ENCODE measurements at places on chromosomes 5 and 9.

- no peak for ATAC-seq
Measured at GRCh38 chr9:132983491-132984201, 5.2 kb downstream of the GFI1B start.

DNA sequence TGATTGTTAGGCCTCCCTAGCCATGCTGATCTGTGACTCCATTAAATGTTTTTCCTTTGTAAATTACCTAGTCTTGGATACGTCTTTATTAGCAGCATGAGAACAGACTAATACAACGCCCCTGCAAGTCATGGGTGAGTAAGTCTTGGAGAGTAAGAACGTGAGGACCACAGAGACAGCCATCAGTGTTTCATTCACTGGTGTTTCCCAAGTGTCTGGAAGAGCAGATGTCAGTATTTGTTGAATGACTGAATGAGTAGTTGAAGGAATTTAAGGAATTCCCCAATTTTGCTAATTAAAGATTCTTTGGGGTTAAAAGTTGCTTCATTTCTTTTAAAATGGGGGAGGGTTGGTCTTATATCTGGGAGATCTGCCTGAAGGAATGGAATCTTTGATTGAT, 178.8 kb downstream of the TRIO start:
- no peak for ATAC-seq

DNA sequence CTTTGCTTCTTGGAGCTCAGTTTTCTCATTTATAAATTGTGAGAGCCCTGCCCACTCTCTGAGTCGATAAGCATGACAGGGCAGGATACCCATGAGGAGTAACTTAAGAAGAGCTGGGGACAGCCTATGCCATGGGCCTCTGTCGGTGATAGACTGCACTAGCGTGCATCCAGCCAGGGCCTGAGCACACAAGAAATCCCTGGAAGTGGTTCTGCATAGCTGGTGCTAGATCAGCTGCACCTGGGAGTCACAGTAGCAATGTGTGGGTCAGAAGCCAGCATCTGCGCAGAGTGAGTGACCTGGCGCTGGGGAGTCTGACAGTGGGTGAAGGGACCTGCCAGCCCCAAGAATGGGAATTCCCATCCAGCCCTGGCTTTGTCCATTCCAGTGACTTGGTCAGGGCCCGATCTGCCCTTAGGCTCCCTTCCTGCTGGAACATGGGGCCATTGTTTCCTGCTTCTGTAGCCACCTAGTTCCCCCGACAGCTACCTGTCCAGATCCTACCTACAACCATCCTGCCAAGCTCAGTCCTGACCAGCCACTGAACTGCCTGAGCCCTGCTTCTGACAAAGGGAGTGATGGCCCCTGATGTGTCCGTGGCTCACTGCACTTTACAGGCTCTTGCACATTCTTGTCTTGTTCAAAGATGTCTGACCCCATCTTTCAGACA, 35.9 kb upstream of the NANS start:
- peak; percentile 11 for ATAC-seq

DNA sequence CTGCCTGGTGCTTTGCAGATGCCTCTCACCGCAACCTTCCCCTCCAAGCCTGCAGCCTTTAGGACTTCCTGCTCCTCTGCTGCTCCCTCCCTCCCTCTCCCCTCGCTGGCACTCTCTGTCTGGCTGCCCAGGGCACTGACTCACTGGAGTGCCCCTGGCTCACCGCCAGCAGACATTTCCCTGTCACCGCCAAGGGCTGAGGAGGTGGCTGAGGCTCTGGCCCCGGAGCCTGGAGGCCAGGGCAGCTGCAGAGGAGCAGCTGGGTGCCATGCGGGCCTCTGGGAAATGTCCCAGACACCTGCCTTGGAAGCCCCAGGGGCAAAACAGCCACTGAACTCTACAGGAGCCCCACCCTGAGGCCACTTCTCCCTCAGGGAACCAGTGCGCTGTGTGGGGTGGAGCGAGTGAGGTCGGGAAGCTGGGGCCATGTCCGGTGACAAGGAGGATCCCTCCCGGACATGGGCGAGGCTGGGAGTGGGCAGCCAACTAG, 53.4 kb downstream of the TENT4A start:
- peak; percentile 94 for ATAC-seq

DNA sequence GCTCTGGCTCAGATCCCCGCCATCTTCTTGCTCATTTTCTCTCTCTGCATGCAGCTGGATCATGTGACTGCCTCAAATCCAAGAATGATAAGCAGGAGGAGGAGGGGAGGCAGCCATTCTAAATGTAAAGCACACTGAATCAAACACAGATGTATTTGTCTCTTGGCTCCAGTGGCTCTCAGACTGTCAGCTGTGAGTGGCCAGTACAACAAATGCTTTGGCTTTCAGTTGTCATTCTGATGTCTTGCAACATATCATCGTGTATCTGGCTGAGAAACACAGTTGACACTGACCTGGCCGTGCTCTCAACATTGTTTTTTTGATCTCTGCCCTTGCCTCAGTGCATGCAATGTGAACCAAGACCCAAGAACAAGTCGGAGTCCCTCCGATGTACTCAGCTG, 233.1 kb downstream of the ADAMTSL1 start:
- peak; percentile 41 for ATAC-seq

DNA sequence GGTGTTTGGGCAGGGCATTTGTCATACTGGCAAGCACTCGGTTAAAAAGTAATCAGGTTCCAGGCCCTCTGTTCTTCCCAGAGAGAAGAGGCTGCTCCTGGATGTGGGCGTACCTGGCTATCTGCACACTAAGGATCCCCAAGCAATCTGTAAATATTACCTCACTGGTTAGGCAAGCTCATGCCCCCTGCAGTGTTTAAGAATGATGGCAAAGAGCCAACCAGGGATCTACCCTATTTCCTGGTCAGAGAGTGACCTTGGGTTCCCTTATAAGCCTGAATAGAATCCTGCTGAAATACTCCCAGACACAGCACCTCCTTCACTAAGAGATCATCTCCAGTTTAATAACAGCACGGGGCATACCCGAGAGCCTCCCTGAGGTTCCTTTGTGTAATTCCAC, 181.2 kb downstream of the PIK3R1 start:
- no peak for ATAC-seq

DNA sequence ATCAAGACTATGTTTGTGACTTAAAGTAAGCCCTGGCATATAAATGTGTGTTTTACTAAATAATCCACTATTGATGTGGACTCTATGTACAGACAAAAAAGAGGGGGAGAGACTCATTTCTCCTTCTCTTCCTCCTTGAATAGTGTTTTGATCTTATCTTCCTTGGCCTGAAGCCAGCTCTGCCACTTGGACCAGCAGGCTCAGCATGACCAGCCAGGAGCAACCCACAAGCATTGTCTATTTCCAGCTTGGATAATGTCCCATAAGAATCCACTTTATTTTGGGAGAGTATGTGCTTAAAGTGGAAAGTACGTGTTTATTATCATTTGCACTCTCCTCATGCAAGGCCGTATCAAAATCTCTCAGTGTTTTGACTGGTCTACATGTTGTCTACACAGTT, 23.8 kb upstream of the SLC46A2 start:
- ATAC-seq, result no peak

GRCh38 chr5:13941468-13941867, 3.0 kb downstream of the DNAH5 start:
- ATAC-seq, result no peak

- peak; percentile 83 for ATAC-seq
Measured at GRCh38 chr5:54455413-54456157, at the start of gene HSPB3. Gene HSPB3 (plus strand): TSS chr5:54455699. CDS start chr5:54455790, 91 bp downstream.

DNA sequence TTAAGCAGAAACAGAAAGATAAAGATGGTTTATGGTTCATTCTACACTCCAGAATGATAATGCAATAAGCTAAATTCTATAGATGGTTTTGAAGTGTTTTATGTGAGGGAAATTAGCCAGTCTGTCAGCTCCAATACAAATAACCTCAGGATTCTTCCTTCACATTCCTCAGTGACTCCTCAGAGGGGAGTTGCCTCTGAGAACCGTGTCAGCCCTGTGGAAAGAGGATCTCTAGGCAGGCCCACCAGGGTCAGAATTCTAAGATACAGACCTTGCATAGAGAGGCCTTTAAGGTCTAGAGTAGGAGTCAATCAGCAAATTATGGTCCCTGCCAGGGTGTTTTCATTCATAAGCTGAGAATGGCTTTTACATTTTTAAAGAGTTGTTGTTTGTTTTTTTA, 26.6 kb downstream of the RUSC2 start:
- ATAC-seq, result peak; percentile 67

DNA sequence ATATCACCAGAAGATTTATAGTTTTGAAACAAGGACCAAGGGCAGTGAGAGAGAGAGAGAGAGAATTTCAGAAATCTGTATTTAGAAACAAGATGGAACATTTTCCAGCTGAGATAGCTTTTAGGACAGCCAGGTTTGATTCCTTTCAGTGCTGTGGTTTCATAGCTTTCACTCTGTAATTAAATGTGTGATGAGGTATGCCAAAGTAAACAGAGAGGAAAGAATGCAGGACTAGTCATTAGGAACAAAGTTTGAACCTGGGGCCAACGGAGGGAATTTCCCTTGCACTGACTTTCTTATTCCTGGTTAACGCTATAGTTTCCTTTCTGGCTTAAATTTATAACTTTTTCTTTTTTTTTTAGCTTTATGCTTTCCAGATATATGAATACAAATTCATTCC, 10.0 kb upstream of the CCL28 start:
- ATAC-seq, result no peak

DNA sequence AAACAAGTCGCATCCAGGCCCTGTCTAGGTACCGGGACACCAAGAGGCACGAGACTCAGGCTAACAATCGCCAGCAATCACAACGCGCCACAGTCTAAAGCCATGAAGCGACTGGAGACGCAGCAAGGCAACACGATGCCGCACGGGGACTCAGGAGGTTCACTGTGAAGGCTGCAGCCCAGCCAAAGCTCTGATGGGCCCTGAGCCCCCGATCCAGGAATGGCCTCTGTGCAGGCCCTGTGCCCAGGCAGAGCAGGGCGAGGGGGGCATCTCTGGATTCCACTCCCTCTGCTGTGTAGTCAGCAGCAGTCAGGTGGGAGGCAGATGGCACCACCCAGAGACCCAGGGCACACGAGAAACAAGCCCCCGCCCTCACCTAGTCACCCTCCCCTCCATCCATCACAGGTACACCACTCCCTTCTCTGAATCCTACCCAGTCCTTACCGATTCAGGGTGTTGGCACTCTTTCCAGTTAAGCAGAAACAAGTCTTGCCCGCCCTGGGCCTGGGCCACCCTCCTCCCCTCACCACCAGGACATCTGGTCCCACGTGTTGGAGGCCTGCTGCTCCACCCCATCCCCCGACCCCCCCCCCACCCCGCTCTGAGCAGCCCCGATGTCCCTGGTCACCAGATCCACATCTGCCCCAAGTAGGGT, 1.1 kb downstream of the RALGDS start:
- ATAC-seq, result peak; percentile 24

- no peak for ATAC-seq
Measured at GRCh38 chr9:97852001-97852398, 1.0 kb upstream of the FOXE1 start.

- ATAC-seq, result no peak
Measured at GRCh38 chr9:1434052-1434767, 384.1 kb downstream of the DMRT2 start.

DNA sequence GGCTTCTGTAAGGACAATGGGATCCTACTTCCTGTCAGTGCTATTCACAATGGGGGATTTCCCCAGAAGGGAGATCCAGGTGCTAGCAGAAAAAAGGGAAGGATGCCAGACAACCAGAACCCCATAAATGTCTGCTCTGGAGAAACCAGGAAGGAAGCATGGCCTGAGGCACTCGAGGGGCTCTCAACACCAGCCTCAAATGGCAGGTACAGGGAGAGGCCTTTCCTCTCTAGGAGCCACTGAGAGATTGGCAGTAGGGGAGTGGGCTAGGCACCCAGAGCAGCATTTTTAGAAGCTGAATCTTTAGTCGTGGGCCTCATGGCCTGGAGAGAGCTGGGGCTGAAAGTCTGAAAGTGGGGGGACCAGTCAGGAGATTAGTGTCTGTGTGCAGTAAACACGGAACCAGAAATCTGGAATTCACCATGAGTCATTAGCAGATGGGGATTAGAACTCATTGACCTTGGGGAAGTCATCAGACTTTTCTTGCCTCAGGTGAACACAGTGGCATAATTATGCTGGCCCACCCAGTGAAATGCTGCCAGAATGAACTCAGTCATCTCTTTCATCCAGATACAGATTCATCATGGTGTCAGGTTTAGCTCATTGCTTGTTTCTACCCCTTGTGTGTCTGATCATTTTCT, 28.3 kb downstream of the ARHGEF28 start:
- ATAC-seq, result no peak

- no peak for ATAC-seq
Measured at GRCh38 chr9:95084254-95084934, 233.1 kb downstream of the FANCC start.

- ATAC-seq, result no peak
Measured at GRCh38 chr9:8863069-8863468, 1063.5 kb upstream of the DMAC1 start.

GRCh38 chr5:173354645-173355044, 26.4 kb upstream of the STC2 start:
- ATAC-seq, result no peak

DNA sequence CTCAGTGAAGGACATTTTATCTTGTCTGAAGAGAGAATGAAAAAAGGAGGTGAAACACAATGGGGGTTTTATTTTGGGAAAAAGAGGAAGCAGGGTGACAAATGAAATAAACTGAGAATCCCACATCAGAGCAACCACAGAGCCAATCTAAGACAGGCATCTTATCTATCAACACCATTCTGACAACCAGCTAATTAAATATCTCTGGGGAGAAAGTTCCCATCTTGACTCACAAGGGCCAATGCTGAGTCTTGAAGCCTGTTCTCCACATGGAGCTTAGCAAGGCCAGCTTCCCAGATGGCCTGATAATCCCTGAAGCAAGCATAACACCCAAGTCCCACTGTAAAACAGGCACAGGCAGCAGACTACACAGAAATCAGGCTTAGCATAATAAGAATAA, 30.4 kb downstream of the DPYSL3 start:
- ATAC-seq, result no peak

DNA sequence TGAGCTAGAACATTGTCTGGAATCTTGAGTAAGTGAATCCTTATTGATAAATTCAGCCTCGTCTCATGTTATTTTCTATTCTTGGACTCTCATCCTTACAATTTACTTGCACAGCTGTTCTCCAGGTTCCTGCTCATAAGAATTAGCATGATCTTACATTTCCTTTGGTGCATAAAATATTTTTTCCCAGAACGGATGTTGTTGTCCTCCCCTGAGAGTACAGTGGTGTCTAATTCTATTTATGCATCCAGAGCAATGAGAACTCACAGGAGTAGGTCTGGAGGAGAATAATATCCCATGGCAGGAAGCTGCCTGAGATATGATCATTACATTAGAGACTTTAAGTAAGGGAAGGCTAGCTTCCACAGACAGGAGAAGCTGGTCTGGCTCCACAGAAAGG, 178.4 kb upstream of the MAST4 start:
- ATAC-seq, result no peak

GRCh38 chr5:171577042-171577758, 157.8 kb downstream of the FGF18 start:
- ATAC-seq, result no peak

DNA sequence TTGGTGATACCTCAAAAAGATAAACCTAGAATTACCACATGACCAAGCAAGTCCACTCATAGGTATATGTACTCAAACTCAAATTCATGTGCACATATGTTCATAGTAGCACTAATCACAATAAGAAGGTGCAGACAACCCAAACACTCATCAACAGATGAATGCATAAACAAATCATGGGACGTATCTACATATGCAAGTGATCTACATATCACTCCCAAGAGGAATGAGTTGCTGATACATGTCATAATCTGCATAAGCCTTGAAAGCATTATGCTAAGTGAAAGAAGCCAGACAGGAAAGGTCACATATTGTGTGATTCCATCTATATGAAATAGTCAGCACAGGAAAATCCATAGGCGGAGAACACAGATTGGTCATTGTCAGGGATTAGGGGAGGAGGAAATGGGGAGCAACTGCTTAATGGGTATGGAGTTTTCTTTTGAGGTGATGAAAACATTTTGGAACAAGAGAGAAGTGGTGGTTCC, 10.6 kb upstream of the GPX8 start:
- no peak for ATAC-seq

Measured in SK-N-SH treated with all-trans-retinoic acid at 6 μM for 48 hours (cell line).